SK-N-SH (cell line): ENCODE measurements at places on chromosomes 2 and 18. TPM values are rescaled to one million over a fixed set of nuclear protein-coding genes. Genes with fewer than 3 reads are reported as not detected.

Gene SCTR
- polyA plus RNA-seq = not detected in 2 replicates

Gene ESPNL
- polyA plus RNA-seq = 0.03 and 0.05 TPM in 2 replicates

Gene PCGF1
- polyA plus RNA-seq = 44.9 and 46.4 TPM in 2 replicates

Gene CROCC2
- not detected in 2 replicates for polyA plus RNA-seq

Gene TEKT4
- polyA plus RNA-seq = not detected in 2 replicates

Gene IL36B
- not detected in 2 replicates for polyA plus RNA-seq

Gene FBXO41
- 3.1 and 3.5 TPM in 2 replicates for polyA plus RNA-seq

Gene HES6
- polyA plus RNA-seq = 3.6 and 4.4 TPM in 2 replicates

Gene CHST9
- not detected in 2 replicates for polyA plus RNA-seq

Gene DNAH6
- 0.03 TPM in 1 of 2 replicates, not detected in the other for polyA plus RNA-seq

Gene DSG1
- 0.02 TPM in 1 of 2 replicates, not detected in the other for polyA plus RNA-seq

Gene HAAO
- not detected in 2 replicates for polyA plus RNA-seq

Gene EGR4
- 0.02 TPM in 1 of 2 replicates, not detected in the other for polyA plus RNA-seq

Gene GPR45
- not detected in 2 replicates for polyA plus RNA-seq

Gene DHRS9
- polyA plus RNA-seq = not detected in 2 replicates

Gene IL1R2
- 0.16 and 0.49 TPM in 2 replicates for polyA plus RNA-seq

Gene TACR1
- polyA plus RNA-seq = under 0.01 TPM in 1 of 2 replicates, not detected in the other

Gene ELOA2
- polyA plus RNA-seq = not detected in 2 replicates

Gene CPLX4
- not detected in 2 replicates for polyA plus RNA-seq

Gene EPC2
- polyA plus RNA-seq = 8.8 and 13.4 TPM in 2 replicates

Gene LYPD6
- 8.1 and 11.0 TPM in 2 replicates for polyA plus RNA-seq

Gene TEX44
- not detected in 2 replicates for polyA plus RNA-seq

Gene CHRND
- 0.12 TPM in 1 of 2 replicates, not detected in the other for polyA plus RNA-seq

Gene STPG4
- polyA plus RNA-seq = 0.20 and 0.21 TPM in 2 replicates

Gene ROCK2
- 4.2 and 4.9 TPM in 2 replicates for polyA plus RNA-seq

Gene CAD
- polyA plus RNA-seq = 29.3 and 47.6 TPM in 2 replicates

Gene BMP10
- not detected in 2 replicates for polyA plus RNA-seq

Gene CXCR2
- polyA plus RNA-seq = not detected in 2 replicates

Gene MARCHF4
- polyA plus RNA-seq = 7.3 and 7.6 TPM in 2 replicates

Gene ALK
- polyA plus RNA-seq = 0.30 and 0.55 TPM in 2 replicates
